NCI-H187 treated with DMSO at 0.1 percent for 48 hours (cell line): ENCODE measurements at places on chromosomes 6 and 20.
A peak's percentile ranks its signal among the peaks of the same experiment; 100 is the strongest.

DNA sequence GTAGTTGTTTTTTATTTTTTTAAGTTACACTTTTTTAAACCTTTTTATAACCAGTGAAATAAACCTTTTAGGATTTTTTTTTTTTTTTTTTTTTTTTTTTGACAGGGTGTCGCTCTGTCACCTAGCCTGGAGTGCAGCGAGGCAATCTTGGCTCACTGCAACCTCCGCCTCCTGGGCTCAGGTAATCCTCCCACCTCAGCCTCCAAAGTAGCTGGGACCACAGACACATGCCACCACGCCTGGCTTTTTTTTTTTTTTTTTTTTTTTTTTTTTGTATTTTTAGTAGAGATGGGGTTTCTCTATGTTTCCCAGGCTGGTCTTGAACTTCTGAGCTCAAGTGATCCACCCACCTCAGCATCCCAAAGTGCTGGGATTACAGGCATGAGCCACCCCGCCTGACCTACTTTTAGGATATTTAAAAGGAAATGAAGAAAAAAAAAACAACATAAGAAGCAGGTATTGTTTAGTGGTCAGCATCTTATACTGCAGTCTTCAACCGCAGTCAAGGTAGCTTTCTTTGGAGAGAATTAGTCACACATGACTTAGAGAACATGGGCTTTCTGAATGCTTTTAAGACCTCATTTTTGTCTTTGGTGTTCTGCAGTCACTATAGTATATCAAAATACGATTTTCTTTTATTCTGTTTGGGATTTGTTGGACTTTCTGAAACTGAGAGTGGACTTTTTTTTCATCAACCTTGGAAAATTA is 1.6 kb downstream of the POLR1H start:
- no peak for DNase-seq

- DNase-seq = no peak
These were observed 93.8 kb downstream of the SCP2D1 start for GRCh38 chr20:18907353-18907752.

- no peak for DNase-seq
These were observed 15.5 kb downstream of the CCDC167 start for GRCh38 chr6:37483917-37484785.

DNA sequence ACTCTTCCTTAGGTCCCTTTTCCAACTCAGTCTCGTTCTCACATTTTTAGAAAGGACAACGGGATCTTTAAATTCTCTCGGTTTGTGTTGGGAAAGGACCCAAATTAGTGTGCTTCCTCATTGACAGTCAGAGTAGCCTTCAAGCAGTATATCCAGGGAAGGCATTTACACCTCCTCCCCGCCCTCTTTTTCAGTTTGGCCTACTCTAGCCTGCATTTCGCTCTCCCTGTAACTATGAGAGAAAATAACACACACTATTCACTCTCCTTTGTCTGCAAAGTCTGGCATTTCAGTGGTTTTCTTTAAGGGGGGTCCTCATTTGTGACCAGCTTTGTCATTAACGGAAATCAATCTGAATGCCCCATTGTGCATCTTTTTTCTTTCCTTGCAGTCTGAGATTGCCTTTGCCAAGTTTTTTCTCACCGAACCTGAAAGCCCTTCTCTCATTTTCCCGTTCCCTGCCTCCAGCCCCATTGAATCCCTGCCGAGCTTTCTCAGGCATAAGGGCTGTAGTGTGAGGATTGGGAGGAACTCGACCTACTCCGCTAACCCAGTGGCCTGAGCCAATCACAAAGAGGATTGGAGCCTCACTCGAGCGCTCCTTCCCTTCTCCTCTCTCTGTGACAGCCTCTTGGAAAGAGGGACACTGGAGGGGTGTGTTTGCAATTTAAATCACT is 393 bp upstream of the FABP7 start:
- DNase-seq = peak; percentile 90
